ENCODE measurements at places on chromosomes 6 and 20. TPM values are rescaled to one million over a fixed set of nuclear protein-coding genes. Genes with fewer than 3 reads are reported as not detected.
A peak's percentile ranks its signal among the peaks of the same experiment; 100 is the strongest.

DNA sequence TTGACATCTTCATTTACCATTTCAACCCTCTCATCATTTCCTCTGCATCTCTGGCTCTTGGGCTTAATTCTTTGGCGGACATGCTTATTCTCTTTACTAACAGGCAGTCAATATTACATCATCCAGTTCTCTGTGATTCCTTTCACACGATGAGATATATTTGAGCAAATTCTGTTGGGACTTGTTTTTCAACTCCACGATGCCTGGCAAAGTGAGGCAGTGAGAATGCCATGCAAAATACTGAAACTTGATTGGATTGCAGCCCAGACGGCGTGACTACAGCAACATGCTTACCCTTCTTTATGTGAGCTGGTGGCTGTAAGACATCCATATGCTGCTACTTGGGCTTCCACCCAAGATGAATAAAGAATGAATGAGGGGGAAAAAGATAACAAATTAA is 101.7 kb upstream of the SPACA1 start:
- DNase-seq, result peak; percentile 11

MUC22 gene
- total RNA-seq, result not detected

- peak; percentile 22 for DNase-seq
These were observed 17.4 kb downstream of the COL20A1 start for GRCh38 chr20:63310265-63310991.

DNA sequence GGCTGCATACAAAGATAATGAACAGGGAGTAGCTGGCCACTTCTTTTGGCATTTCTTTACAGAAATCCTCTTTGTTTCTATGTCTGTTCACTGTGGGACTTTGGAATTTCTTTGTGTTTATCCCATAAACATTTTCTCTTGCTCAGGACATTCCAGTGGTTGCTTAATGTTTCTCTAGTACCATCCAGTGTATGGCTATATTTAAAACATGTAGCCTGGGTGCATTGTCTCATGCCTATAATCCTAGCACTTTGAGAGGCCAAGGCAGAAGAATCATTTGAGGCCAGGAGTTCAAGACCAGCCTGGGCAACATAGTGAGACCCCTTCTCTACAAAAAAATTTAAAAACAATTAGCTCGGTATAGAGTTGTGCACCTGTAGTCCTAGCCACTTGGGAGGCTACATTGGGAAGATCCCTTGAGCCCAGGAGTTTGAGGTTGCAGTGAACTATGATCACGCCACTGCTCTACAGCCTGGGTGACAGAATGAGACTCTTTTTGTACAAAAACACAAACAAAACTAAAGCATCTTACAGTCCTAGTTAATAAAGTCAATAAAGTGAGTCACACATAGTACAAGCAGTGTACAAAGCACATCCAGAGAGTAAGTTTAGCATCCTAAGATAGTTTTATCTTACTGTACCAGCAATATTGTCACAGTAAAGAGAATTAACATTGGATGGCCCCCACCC is 63.3 kb downstream of the ZFAND3 start:
- peak; percentile 83 for DNase-seq

- DNase-seq, result no peak
These were observed 4.9 kb downstream of the MTCL3 start for GRCh38 chr6:127514179-127514772.

COL9A3 gene
- 0.17 TPM for total RNA-seq

TGIF2 gene
- total RNA-seq, result 3.8 TPM

DNA sequence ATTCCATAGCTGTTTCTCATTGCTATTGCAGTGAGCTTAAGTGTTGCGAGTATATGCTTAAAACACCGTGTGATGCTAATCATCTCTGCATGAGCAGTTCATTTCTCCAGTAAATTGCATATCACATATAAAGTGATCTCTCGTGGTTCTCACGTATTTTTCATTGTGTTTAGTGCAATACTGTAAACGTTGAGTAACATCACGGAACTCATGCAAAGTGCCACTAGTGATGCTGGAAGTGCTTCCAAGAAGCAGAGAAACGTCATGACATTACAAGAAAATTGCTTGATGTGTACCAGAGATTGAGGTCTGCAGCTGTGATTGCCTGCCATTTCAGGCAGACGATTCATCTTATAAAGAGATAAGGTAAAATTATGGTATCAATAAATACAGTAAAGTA is 830.4 kb downstream of the GRIK2 start:
- DNase-seq, result no peak

CBLN4 gene
- total RNA-seq, result not detected

BHLHE23 gene
- not detected for total RNA-seq

DNA sequence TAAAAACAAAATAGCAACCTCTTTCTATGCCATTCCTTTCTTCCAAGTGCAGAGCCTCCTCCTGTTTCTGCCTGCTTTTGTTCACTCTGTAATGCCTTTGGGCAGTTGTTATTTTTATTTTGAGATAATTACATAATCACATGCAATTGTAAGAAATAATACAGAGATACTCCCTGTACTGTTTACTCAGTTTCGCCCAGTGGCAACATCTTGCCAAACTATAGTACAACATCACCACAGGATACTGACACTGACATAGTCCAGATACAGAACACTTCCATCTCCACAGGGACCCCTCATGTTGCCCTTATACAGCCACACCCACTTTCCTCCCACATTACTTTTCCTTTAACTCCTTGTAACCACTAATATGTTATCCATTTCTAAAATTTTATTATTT is 59.7 kb downstream of the BANF2 start:
- DNase-seq, result no peak

GABRR1 gene
- not detected for total RNA-seq

GRCh38 chr6:90319044-90319443 is 22.4 kb upstream of the BACH2 start:
- DNase-seq, result peak; percentile 45

- DNase-seq, result no peak
These were observed 97.6 kb downstream of the SLC22A23 start for GRCh38 chr6:3359101-3359752.

GRCh38 chr6:81614292-81614691 is 138.2 kb downstream of the TENT5A start:
- peak; percentile 78 for DNase-seq

GRCh38 chr20:55103188-55103587 is 627.8 kb downstream of the DOK5 start:
- no peak for DNase-seq

B3GALT4 gene
- 11.1 TPM for total RNA-seq
